ENCODE measurements at places on chromosomes 11 and 22. TPM values are rescaled to one million over a fixed set of nuclear protein-coding genes. Genes with fewer than 3 reads are reported as not detected.

Gene LRRN4CL
- total RNA-seq: 0.12 TPM

Gene SCGB1C1
- total RNA-seq: not detected

DNA sequence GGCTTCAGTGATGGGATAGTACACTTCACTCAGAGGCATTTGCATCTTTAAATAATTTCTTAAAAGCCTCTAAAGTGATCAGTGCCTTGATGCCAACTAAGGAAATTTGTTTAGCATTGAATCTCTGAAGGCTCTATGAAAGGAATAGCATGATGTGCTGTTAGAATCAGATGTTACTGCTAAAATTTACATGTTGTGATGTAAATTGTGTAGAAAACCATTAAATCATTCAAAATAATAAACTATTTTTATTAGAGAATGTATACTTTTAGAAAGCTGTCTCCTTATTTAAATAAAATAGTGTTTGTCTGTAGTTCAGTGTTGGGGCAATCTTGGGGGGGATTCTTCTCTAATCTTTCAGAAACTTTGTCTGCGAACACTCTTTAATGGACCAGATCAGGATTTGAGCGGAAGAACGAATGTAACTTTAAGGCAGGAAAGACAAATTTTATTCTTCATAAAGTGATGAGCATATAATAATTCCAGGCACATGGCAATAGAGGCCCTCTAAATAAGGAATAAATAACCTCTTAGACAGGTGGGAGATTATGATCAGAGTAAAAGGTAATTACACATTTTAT lies 4.6 kb downstream of the MALAT1 start:
- DNase-seq: no peak

GRCh38 chr22:27878541-27878940 lies 40.5 kb downstream of the PITPNB start:
- DNase-seq: no peak

DNA sequence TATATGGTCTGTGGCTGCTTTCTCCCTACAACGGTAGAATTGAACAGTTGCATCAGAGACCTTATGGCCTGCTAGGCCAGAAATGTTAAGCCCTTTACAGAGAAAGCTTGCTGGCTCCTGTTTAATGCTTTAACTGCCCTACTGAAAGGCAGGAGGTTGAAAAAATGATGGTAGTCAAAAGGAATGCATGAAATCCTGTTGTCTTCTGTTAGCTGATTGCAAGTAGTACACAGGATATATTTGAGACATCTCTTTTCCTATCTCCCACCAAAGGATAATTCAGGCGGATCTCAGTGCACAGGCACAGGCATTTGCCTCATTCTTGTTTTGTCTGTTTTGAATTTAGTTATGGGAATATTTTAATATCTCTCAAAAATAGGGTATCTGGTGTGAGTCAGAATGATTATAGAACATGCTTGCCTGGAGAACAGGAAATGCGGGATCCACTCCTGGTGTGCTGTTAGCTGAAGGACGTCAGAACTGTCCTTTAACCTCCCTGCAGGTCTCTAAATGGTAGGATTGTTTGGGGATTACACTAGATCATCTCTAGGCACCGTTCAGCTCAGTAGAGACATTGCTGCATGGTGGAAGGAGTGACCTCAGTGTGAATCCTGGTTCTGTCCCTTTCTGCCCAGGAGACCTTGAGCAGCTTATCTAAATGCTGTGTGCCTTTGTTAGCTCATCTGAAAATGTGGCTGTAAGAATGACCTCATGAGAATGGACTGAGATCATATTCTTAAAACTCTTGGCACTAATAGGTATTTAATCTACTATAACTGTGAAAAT lies 49.5 kb downstream of the PACS1 start:
- no peak for DNase-seq

DNA sequence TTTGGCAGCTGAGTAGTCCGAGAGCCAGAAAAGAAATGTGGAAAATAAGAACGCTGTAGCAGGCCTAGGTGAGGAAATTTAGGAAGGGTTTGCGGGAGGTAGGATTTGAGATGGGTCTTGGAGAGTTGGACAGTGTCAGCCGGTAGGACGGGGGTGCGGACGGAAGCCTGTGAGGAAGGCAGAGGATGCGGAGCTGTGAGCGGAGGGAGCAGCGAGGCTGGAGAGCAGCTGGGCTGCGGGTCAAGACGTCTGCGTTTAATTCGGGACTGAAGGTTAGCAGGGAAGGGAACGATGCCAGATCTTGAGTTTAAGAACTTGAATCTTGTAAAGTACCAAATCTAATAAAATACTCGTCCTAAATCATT lies 669 bp upstream of the TIGD3 start:
- no peak for DNase-seq

DNA sequence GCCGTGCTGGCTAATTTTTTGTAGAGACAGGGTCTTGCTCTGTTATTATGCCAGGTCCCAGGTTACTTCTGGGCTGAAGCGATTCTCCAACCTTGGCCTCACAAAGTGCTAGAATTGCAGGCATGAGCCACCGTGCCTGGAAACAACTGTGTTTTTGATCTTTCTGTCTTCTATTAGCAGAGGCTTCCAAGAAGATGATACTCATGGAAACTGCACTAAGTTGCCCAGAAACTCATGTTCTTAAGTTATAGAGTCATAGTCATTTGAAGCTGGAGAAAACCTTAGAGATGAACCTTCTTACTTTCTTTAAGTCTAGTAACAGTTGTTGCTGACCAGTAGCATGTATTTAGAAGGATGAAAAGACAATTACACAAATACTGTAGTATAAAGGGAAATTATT lies 37.1 kb upstream of the HSPA8 start:
- no peak for DNase-seq

GRCh38 chr11:63916837-63917691 lies at the start of gene RCOR2:
RCOR2 (minus strand) TSS chr11:63917164; CDS start chr11:63916456, 708 bp downstream.
- no peak for DNase-seq

Data from right lobe of liver (tissue), 6 donors.